ENCODE measurements at places on chromosomes 3 and 15.

- DNase-seq: no peak
Observed at GRCh38 chr15:63843901-63844317, 10.2 kb upstream of the HERC1 start.

DNA sequence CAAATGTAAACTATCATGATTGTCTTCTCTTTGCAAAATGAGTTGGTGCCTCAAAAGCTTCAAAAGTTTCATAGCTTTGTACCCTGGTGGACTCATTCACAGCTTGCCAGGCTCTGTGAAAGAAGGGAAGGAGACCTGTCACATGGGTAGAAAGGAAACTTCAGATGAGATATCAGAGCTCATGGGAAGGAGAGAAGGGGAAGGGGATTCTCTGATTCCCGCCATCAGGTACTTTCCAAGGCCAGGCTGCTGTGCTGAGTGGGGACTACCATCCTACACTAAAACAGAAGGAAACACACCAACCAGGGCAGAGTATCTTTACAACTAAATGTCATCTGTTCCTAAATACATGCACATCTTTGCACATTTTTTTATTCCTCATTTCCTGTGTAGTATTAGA lies 9.2 kb downstream of the ILDR1 start:
- no peak for DNase-seq

DNA sequence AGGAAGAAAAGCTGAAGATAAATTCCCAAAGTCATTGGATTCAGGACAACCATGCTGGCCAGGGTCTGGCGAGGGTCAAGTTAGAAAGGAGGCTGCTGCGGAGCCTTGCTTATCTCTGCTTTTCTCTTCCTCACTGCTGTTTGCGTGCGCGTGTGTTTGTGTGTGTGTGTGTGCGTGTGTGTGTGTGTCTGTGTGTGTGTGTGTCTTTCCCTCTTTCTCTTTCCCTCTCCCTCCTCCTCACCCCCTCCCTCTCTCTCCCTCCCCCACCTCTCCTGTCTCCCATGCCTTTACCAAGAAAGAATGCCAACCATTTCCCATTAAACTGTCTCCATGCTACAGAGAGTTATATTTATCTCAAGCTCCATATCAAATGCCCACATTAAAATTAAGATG lies at the start of gene COLQ:
COLQ (minus strand) TSS at position 134 of the 393 bp plus-strand sequence; CDS start at position 53, 81 bp downstream.
- DNase-seq: no peak

DNA sequence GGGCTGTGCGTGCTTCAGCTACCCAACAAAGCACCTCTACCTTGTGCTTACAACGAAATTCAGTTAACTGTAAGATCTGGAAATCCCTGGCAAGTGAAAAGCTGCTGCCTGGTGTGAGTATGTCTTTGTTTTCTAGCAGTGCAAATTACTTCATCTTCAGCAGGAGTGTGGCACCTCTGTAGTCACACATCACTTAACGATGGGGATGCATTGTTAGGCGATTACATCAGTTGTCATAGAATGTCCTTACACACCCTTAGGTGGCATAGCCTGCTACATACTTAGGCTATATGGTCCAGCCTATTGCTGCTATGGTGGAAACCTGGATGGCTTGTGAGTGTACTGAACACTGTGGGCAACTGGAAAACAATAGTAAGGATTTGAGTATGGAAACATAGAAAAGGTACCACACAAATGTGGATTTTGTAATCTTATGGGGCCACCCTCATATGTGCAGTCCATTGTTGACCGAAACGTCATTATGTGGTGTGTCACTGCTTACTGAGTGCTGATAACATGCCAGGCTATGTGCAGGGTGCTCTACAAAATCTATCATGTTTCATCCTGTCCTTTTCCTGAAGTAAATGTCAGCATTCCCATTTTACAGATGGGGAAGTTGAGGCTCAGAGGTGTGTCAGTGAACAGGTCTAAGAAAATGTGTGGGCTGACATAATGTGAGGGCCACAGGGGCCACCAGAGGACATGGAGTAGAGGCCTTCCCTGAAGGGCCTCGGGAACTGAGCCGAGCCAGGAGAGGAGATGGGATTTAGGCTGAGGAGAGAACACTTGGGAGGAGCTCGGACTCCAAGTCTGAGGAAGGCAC lies 173.5 kb downstream of the VGLL4 start:
- no peak for DNase-seq

DNA sequence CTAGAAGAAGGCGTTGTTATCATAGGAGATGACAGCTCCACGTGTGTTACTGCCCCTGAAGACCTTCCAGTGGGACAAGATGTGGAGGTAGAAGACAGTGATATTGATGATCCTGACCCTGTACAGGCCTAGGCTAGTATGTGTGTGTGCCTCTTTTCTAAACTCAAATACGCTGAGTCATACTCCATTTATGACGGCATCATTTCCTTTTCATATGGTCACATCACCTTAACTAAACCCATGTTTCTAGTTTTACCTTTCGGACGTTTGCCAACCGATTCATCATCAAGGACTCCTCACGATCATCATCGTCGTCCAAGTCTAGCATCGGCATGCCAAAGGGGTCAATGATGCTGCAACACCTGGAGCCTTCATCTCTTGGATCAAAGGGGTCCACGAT lies 149.0 kb downstream of the CBLB start:
- no peak for DNase-seq

DNA sequence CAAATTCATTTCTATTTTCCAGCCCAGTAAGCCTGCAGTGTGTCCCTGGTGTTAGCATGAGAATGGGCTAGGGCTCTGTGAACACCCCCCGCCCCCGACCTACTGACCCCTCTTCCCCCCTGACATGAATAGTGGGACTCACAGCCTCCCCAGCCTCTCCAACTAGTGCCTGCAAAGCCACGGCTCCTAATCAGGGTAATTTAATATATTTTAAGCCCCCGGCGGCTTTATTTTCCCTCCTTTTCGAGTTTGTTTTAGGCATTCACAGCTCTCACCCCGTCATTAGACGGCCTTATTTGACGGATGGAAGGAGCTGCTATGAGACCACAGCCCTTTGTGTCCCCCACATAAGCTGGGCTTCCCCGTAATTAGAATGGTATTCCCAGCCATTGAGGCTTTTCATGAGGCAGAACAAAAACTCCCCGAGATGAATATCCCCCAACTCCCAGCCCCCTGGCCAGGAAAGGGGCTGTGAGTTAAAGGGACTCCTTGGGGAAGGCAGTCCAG lies 78.3 kb upstream of the POLG start:
- no peak for DNase-seq

Measured in activated CD8-positive, alpha-beta memory T cell treated with anti-CD3 and anti-CD28 coated beads for 1 hour (primary cell).